HFFc6 (cell line): ENCODE measurements at places on chromosomes 11 and 22.

- DNase-seq = peak; percentile 9
Measured at GRCh38 chr11:58493676-58494075, 14.2 kb downstream of the OR5B21 start.

GRCh38 chr11:120141768-120142423 lies 4.0 kb upstream of the TRIM29 start:
- DNase-seq = no peak

GRCh38 chr11:104784684-104785460 lies 113.4 kb downstream of the CASP12 start:
- DNase-seq = no peak

DNA sequence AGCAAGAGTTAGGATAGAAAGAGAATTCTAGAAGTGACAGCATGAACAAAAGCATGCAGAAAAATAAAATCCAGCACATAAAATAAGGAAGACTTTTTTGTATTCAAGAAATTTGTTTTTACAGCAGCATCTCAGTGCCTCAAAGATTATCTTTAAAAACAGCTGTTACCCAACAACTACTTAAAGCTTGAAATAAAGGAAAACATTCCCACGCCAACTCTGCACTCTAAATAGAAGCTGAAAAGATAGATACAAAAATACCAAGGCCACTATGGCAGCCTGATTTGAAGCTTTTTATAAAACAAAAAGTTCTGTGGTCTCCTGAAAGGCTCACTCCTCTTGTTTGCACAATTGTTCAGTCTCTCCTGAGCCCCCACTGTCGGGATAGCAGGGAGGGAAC lies 83.6 kb upstream of the LRRC55 start:
- DNase-seq = no peak

DNA sequence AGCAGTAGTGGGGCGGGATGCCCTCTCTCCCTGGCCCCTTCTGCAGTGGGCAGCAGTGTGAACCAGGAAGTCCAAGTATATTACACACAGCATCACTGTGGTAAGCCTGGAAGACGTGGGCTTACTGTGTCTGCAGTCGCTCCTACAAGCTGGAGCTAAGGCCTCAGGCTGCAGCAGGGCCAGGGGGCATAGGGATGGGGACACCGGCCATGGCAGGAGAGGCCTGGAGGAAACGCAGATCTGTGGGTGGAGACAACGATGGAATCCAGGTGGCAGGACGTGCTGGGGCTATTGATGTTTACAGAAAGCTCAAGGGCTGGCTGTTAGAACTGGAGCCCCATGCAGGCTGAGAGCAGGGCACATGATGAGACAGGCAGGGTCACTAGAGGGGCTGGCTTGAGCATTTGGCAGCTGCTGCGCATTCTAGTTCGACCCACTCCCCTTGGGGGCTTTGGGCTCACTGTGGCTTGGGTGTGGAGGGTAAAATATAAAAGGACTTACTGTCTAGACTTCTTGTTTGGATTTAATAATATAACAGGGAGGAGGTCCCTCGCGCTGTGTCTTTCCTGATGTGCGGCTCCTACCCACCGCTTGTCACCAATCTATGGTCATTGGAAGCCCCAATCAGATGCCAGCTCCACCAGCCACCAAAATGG lies 539.5 kb downstream of the TBC1D22A start:
- DNase-seq = no peak

GRCh38 chr11:65432686-65433582 lies 10.3 kb downstream of the NEAT1 start:
- DNase-seq = no peak

DNA sequence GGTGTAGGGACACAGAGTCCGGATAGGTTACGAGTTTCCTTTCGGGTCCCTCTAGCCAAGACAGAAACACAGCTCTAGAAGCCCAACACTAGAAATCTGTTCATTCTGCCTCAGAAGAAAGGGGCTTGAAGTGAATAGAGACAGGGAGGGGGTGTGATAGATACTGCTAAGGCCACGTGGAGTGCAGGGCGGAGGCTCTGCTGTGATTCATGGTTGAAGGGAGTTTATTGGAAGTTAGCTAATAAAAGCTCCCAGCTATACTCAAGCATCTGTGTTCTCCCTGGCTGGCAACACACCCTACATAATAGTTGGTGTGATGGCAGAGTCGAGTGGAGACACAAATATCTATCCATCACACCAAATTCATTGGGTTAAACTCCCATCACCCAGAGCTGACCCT lies 337.4 kb downstream of the CADM1 start:
- no peak for DNase-seq

DNA sequence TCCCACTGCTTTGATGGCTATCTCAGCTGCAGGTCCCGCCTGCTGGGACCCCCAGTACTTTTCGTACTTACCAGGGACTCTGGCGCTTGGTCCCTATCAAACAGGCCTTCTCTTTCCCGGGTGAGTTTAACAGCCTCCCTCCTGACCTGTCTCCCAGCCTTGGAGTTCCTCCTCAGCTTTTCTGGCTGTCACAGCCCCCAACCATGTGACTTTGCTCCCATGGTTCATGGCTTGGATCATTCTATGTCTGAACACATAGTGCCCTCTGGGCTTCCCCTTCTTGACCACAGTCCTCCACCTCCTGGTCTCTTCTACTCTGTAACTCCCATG lies 56.9 kb downstream of the PARVA start:
- no peak for DNase-seq

DNA sequence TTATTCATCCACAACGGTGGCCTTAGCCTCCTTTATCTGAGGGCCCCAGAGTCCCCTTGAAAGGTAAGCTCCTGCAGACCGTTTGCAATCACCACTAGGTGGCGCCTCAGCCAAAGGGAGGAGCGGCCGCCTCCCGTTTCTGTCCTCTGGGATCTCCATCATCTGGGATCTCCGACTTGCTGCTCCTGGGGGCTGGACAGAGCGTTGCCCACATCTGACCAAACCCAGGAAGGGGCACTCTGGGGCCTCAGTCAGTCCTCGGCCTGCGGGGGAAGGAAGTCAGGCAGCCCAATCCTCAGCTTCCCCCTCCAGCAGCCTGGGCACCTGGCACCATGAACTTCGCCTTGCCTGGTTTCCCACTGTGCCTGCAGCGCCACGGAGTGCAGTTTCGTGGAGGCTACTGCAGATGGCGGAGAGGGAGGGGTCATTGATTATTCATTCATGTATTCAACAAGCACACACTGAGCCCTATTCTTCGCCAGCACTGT lies 23.5 kb downstream of the TP53I11 start:
- peak; percentile 46 for DNase-seq

DNA sequence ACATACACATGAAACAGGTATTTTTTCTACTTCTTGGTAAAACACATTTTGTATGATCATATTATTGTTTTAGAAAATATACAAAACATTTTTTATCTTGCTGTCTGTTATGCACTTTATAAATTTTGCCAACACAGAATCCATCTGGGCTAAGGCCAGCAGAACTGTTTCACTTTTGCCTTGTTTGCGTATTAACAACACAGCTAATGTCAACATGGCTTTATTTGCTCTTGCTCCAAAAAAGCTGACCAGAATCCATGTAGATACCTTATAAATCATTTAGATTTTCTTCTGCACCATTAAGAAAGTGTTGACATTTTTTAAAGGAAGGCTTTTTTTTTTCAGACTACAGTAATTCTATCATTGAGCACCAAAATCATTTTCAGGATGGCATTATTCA lies 58.1 kb upstream of the PGR start:
- DNase-seq = no peak

- DNase-seq = peak; percentile 63
Measured at GRCh38 chr11:62546929-62547625, 471 bp upstream of the AHNAK start.

GRCh38 chr11:36333897-36334296 lies 37.8 kb downstream of the PRR5L start:
- peak; percentile 50 for DNase-seq

DNA sequence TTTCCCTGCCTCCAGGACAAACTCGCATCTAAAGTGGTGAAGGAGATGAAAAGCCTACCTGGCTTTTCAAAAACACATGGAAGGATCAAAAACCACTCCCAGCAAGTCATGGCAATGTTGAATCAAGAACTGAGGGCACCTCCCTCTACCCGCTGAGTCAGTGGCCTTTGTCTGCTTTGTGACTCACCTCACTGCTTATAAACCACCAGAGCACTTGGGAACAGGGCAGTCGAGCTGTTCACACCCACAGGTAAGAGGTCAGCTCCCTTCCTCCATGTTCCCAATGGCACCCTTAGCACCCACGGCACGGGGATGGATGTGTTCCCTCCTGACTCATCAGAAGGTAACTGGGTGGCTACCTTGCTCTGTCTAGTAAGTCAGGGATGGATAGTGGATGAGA lies 21.7 kb downstream of the TENM4 start:
- DNase-seq = peak; percentile 86

GRCh38 chr11:69593851-69594250 lies 47.1 kb upstream of the CCND1 start:
- no peak for DNase-seq

GRCh38 chr22:30680991-30681770 lies 13.5 kb upstream of the OSBP2 start:
- DNase-seq = no peak

GRCh38 chr11:111176603-111177002 lies 68.9 kb upstream of the POU2AF2 start:
- no peak for DNase-seq

DNA sequence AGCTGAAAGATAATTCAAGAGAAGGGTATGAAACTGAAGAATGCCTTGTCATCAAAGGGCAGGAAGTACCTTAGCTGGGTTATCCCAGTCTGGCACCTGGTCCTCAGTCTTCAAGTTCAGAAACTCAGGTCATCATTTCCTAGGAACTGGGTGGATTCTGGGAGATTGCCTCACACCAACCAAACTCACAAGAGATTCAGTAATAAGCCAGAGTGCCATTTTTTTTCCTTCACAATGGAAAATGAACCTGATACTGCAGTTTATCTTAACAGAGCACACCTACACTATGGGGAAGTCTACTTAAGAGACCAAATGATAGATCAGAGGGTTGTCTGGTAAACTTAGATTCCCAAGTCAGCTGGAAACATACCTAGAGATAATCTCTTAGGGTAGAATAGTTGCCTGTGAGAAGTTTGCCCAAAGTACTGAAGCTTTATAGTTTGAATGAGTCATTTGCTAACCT lies 3.8 kb upstream of the BUD13 start:
- DNase-seq = no peak

DNA sequence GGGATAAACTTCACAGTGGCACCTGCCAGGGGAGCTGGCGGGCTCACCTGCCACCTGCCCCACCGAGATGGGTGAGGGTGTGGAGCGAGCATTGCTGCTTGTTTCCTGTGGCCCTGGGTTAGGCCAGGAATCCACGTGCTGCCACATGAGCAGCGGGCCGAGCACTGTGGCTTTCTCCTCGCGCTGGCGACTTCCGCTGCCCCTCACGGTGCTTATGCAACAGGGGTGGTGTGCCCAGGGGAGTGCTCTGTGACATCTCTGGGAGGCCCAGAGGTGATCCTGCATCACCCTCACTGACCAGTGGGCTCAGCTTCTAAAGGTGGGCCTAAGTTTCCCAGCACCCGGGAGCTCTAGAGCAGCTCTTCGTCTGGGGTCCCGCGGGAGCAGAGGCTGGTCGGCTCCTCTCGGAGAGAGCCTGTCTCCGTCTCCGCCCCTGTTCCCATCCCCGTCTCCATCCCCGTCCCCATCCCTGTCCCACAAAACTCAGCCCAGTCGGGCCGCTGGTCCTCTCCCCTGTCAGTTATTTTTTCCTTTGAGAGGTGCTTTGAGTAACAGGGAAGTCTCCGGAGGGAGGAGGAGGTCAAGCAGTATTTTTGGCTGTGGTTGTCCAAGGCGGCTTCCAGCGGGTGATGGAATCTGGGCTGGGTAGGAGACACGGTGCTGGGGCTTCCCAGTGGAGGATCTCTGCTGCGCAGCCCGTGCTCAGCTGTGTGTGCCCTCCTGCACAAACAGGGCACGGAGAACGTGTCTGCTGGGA lies 42.5 kb downstream of the AP2A2 start:
- DNase-seq = no peak

DNA sequence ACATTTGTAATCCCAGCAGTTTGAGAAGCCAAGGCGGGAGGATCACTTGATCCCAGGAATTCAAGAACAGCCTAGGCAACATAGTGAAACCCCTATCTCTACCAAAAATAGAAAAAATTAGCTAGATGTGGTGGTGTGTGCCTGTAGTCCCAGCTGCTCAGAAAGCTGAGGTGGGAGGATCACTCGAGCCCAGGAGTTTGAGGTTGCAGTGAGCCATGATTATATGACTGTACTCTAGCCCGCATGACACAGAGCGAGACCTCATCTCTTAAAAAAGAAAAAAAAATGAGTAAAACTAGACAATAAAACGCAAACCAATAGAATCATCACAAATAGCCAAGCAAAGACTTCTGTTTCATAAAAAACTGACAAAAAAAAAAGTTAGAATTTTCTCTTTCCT lies 21.8 kb downstream of the NUCB2 start:
- DNase-seq = no peak

- no peak for DNase-seq
Measured at GRCh38 chr11:78685156-78685555, 110.5 kb upstream of the NARS2 start.

DNA sequence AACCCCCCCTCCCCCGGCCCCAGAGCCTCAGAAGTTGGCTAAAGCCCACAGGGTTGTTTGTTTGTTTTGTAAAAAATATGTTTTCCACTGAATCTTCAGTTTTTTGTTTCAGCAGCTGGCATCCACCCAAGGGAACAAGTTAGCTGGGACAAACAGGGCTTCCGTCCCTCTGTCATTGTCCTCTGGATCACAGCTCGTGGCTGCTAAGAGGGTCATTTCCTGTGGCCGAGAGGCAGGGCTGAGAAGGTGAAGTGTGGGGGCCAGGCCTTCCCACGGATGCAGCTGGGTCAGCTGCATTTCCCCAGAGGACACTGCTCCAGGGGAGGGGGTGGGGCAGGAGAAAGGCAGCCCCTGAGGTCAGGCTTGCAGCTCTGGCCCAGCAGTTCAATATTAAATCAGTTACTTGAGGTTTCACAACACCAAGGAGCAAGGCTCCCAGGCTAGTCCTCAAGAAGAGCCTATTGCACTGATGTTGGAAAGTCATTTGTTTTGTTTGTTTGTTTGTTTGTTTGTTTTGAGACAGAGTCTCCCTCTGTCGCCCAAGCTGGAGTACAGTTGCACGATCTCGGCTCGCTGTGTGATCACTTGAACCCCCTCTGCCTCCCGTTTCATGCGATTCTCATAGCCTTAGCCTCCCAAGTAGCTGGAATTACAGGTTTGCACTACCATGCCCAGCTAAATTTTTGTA lies 34.4 kb upstream of the SMTN start:
- DNase-seq = no peak
